ENCODE measurements at places on chromosomes 16 and 17. TPM values are rescaled to one million over a fixed set of nuclear protein-coding genes. Genes with fewer than 3 reads are reported as not detected.

- DNase-seq: peak; percentile 58
- no peak overlapping the region for H3K27ac ChIP-seq
- peaks cover 5% of the 10 kb centered on the region for H3K4me1 ChIP-seq
- no peak overlapping the region for H3K4me3 ChIP-seq
- H3K36me3 ChIP-seq: no peaks in the 10 kb centered on the region
Measured at GRCh38 chr17:37791447-37792399, 46.9 kb upstream of the HNF1B start.

KIF1C gene
- 38.3 TPM for total RNA-seq

ADPRM gene
- 22.6 TPM for total RNA-seq

GRCh38 chr16:88355389-88356123 lies 27.2 kb upstream of the ZNF469 start:
- DNase-seq: no peak
- peaks cover 7% of the 10 kb centered on the region for H3K27me3 ChIP-seq
- no peak overlapping the region for H3K27ac ChIP-seq
- H3K4me3 ChIP-seq: no peak overlapping the region
- H3K4me1 ChIP-seq: no peaks in the 10 kb centered on the region

DNA sequence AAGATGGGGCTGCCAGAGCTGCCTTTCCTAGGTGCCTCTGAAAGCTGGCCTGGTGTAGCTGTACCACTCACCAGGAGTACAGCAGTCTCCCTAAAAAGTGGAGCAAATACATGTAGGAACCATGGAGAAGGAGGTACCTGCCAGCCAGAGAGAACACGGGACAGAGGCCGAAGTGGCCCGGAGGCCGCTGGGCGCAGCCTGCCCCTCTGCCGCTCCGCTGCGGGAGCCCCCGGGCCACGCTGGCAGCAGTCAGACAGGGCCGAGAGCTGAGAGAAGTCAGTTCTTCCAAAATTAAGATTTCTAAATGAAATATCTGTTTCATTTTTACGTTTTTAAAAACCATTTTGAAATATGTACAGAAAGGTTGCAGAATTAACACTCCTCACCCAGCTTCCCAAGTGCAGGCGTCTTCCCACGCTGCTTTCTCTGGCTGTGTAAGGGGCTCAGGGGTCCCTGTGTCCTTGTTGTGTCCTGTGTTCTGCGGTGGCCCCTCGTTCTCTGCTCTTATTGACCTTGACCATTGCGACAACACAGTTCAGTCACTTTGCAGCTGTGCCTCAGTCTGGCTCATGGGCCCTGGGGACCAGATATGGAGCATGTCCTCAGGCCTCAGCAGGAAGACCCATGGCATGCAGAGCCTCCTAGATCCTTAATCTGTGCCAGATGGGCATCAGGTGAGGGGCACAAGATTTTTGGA lies 5.0 kb downstream of the MAPK8IP3 start:
- no peak overlapping the region for H3K27ac ChIP-seq
- peaks cover 26% of the 10 kb centered on the region for H3K4me1 ChIP-seq
- no peaks in the 10 kb centered on the region for H3K36me3 ChIP-seq
- H3K27me3 ChIP-seq: no peaks in the 10 kb centered on the region

All from activated T-cell treated with anti-CD3 and anti-CD28 coated beads, Interleukin-2, amount 50 U/mL, for 72 hours (primary cell).